ENCODE measurements at places on chromosomes 3 and 15. TPM values are rescaled to one million over a fixed set of nuclear protein-coding genes. Genes with fewer than 3 reads are reported as not detected.
A peak's percentile ranks its signal among the peaks of the same experiment; 100 is the strongest.

DNA sequence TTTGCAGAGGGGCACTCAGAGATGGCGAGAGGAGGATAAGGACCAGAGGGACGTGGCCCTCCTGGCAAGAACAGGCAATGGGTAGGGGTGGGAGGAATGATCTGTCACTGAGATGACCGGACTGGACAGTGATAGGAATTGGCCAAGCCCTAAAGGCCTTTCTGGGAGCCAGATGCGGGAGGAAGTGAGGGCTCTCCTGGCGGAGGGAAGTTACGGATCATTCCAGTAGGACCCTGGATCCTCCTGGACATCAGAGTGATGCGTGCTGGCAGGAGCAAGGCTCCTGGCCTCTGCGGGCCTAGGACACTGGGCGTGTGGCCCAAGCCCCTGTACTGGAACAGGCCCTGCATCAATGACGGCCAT, 23.4 kb downstream of the KIF7 start:
- no peak for DNase-seq

DNA sequence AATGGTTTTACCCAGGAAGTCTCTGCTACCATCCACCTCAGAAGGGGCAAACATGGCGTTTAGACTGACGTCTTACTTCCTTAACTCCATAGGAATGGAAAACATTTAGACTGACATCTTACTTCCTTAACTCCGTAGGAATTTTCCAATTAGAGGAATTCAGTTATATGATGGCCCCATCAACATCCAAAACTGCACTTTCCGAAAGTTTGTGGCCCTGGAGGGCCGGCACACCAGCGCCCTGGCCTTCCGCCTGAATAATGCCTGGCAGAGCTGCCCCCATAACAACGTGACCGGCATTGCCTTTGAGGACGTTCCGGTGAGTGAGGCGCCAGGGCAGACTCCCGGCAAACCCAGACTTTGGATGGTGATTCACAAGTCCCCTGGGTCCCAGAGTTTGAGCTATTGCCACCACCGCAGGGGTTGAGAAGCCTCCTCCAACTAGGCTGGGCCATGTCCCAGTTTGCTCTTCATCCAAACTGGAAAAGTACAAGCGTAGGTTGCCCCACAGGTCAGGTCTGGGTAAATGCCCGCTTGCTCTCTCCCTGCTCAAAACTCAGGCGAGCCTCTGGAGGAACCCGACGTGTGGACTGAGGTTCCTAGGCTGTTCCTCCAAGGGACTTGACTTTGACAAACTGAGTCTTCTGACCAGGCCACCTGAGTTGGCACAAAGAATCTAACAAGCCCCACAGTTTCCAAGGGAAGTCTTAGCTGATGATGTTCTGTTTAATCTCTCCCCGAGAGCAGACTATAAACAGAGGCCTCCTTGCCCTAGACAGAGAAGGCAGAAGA, 57.7 kb downstream of the MESD start:
- DNase-seq: no peak

- DNase-seq: peak; percentile 42
Measured at GRCh38 chr3:52436500-52437149, 8.3 kb downstream of the SEMA3G start.

DNA sequence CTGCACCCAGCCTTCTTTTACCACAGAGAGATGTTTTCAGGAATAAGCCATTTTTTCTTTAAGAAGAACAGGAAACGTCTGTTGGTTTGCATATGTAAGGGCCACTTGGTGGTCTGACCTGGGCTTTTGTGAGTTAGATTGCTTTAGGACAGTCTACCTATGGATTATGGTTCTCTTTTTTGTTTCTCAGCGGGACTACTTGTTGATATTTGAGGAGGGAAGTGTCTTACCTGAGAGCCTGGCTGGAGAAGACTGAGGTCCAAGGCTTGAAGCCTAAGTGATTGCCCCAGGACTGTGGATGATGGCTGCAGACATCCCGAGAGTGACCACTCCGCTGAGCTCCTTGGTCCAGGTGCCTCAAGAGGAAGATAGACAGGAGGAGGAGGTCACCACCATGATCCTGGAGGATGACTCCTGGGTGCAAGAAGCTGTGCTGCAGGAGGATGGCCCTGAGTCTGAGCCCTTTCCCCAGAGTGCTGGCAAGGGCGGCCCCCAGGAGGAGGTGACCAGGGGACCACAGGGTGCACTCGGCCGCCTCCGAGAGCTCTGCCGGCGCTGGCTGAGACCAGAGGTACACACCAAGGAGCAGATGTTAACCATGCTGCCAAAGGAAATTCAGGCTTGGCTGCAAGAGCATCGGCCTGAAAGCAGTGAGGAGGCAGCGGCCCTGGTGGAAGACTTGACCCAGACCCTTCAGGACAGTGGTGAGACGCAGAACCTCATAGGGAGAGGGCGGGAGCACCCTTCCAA, 3.0 kb downstream of the ZSCAN2 start:
- DNase-seq: no peak

GRCh38 chr3:71681224-71681668, 44.0 kb downstream of the EIF4E3 start:
- DNase-seq: peak; percentile 43

GRCh38 chr3:109137761-109138160, 1.2 kb downstream of the C3orf85 start:
- DNase-seq: no peak

Gene ROPN1B
- 4.0 TPM for total RNA-seq

Gene EHHADH
- 20.1 TPM for total RNA-seq

Gene ZNF445
- 11.8 TPM for total RNA-seq

Data from left ventricle myocardium inferior (tissue), 1 donor.